Effector memory CD4-positive, alpha-beta T cell (primary cell): ENCODE measurements at places on chromosomes 1 and 21.

- no peak for DNase-seq
Measured at GRCh38 chr1:50833216-50833615, 126.9 kb downstream of the FAF1 start.

- DNase-seq = no peak
Measured at GRCh38 chr1:67957066-67957465, 93.4 kb downstream of the DIRAS3 start.

GRCh38 chr1:233282582-233282886 lies 13.0 kb downstream of the PCNX2 start:
- no peak for DNase-seq

DNA sequence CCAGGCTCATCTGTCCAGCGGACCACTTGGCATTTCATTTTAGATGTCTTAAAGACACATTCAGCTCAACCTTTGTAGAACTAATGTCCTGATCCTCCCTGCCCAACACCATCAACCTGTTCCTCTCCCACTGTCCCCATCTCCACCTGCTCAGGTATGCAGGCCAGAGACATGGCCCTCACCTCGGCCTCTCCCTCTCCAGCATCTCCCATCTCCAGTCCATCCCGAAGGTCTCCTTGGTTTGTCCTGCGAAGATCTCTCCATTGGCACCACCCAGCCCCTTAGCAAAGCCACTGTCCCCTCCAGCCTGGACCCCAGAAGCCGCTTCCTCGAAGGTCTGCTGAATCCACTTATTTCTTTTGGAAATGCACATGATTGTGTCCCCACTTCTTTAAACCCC lies 20.9 kb upstream of the KCNC4 start:
- DNase-seq = no peak
